ENCODE measurements at places on chromosomes 5 and 9.

DNA sequence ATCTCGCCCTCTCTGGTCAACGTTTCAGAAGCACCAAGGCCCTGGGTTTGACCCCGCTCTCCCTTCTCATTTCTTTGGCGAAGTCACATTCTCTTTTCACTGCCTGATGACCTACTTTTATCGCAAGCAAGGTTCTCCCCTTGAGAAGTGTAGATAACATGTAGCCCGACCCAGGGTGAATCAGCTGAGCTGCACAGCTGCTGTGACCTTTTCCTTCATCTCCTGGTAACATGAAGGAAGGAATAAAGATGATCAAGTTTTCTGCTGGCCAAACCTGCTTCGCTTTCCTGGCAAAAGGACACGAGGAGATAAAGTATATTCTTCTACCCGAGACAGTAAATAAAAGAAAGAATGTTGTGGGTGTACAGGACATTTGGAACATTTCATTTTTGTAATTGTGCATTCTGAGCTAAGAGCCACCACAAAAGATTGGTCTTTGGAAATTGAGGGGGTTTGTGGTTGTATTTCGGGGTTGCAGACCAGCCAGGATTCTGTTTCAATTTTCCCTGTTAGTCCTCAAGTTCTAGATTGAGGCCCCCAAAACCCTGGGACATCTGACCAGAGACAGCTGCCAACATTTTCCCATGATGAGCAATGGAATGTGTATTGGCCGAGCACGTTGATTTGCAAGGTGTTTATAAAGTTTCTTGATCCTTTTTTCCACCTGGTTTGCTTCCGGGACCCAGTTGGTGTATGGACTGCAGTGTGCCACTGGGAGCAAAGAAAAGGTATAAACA, 155.1 kb upstream of the ZNF462 start:
- no peak for DNase-seq

GRCh38 chr9:19379697-19380046, 364 bp downstream of the RPS6 start:
- no peak for DNase-seq

DNA sequence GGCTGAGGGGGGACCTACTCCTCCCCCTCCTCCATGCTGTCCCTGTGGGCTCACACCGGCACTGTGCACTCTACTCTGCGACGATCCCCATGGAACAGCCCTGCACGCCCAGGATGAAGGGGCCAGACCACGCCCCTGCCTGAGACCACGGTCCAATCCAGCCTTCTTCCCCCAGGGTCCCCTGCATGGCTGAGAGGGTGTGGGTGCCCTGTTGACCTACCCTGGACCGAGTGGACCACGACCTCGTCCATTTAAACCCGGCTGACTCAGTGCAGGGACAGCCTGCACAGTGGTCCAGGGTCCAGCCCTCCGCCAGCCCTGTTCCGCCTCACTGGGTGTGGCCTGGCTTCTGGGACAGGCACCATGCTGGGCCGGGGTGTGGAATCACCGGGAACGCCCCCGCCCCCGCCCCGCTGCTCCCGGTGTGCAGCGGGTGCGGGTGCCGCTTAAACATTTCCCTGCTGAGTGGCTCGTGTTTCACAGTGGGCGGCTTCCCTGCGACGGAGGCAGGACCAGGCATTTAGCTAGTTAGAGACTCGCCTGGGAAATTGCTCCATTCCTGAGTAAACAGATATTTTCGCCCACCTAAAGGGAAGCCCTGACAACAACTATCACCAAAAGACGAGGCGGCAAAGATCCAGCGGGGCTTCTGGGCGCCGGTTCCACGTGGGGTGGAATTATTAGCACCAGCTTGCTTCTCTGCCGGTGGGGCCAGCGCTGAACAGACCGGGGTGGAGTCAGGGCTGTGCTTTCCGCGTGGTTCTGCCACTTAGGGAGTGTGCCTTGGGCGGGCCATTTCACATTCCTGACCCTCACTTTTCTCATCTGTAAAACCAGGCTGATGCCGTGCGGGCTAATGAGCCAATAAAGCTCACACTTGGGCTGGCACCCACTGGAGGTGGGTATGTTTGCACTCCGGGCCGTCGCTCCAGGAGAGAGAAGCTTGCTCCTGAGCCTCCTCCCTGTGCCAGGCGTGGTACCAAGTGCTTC, 22.6 kb downstream of the DBH start:
- DNase-seq: no peak

GRCh38 chr9:135090081-135090480, 2.6 kb downstream of the OLFM1 start:
- DNase-seq: no peak
